ENCODE measurements at places on chromosomes 11 and 22.

DNA sequence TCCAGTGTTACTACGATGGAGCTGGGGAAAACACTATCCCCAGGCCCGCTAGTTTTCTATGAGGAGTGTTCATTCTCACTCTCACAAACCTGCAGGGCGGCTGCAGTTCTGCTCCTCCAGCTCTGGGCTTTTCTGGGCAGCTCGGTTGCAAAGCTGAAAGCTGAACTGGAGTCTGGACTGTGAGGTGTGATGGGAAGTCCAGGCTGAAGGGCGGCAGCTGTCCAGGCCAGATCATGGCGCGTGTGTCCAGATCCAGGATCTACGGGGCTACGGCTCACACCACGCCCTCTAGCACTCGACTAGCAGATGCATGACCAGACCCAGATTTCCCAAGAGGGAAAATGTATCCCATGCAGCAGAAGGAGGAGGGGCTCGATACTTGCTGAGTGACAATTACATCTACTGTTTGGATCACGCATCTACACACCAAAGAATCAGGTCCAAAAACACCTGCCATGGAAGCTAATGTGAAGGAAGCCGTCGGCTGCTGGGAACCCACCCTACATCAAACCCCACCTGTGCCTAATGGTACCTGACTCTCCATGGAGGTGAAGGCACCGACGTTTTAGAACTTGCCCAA is 555.0 kb downstream of the BRD1 start:
- no peak for DNase-seq

- DNase-seq: no peak
Observed at GRCh38 chr11:22197139-22198005, 4.5 kb downstream of the ANO5 start.

- peak; percentile 25 for DNase-seq
Observed at GRCh38 chr11:287821-288477, 977 bp upstream of the PGGHG start.

DNA sequence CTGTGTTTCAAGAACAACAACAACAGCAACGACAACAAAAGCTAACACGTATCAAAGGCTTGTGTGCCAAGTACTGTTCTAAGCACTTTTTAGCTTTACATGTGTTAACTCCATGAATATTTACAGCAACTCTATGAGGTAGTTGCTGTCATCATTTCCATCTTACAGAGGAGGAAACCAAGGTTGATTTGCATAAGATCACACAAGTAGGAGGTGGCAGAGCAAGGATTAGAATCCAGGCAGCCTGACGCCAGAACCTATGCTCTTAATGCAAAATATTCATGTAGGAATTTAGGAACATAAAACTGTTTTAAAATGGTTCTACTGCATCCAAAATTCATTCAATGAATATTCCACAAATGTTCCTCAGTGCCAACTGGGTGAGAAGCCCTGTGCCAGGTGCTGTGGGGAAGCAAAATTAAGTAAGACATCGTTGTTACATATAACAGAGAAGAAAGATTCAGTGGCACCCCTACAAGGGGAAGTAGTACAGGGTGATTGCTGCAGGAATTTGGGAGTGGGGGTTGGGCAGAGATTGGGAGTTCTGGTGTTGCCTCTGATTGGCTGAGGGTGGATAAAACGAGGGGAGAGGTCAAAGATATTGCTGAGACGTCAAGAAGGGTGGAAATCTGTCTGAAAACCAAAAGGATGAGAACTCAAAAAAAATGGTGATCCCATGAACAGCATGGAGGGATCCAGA is 86.1 kb upstream of the ARHGAP20 start:
- no peak for DNase-seq

DNA sequence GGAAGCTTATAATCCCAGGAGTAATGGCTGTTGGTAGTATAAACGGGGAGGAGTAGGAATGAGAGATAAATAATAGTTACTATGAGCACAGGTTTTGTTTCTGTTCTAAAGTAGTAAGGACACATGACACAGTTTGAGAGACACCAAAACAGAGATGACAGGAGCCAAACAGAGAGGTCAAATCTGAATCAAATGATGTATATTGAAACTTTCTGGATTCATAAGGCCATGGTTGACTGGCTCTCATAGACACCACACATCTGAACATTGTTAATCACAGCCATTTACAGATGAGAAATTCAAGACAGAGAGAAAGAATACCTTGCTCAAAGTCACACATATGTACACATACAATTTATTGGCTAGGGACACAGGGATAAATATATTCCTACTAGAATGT is 63.4 kb upstream of the UCP3 start:
- DNase-seq: no peak

Data from neural progenitor cell (in vitro differentiated cells).